ENCODE measurements at places on chromosomes 11 and 22.
A peak's percentile ranks its signal among the peaks of the same experiment; 100 is the strongest.

- DNase-seq: no peak
These were observed 23.3 kb downstream of the SAMM50 start for GRCh38 chr22:43978558-43978957.

- DNase-seq: no peak
These were observed 142.8 kb downstream of the CTTN start for GRCh38 chr11:70541176-70541575.

DNA sequence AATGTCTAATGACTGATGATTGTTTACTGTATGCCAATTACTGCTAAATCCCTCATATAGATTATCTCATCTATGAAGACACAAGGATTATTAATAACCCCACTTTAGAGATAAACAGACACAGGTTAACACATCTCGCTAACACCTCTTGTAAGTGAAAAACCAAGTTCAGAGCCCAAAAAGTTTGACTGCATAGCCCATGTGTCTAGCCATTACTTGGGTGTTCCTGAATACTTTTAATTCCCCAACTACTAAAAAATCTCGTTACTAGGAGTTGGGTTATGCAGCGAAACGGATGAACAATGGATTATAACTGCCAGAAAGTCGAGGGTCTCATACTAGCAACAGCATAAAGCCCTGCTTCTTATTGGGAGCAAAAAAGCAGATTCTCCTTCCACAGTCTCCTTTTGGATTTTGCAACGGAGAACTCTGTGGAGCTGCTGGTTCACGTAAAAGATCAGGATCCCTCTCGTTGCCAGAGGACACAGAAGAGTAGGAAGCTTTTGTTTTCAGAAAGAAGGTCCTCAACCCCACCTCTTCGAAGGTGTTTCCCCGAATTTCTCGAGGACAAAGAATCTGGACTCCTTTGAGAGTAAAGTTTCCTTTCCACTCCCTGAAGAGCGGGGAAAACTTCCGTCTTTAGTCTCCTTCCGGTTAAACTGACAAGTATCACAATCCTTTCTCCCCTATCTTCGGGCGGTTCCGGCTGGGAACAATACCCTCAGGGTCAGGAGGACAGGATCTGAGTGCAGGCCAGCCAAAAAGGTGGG, 979 bp downstream of the ZBED5 start:
- DNase-seq: peak; percentile 1

GRCh38 chr11:104841973-104842525, 56.2 kb downstream of the CASP12 start:
- no peak for DNase-seq
